ENCODE measurements at places on chromosomes 4 and X. TPM values are rescaled to one million over a fixed set of nuclear protein-coding genes. Genes with fewer than 3 reads are reported as not detected.

GRCh38 chr4:62275470-62275869 is 1075.3 kb downstream of the ADGRL3 start:
- DNase-seq: no peak
- H3K4me1 ChIP-seq: no peaks in the 10 kb centered on the region
- H3K4me3 ChIP-seq: no peak overlapping the region
- no peaks in the 10 kb centered on the region for H3K27me3 ChIP-seq

- H3K4me3 ChIP-seq: no peak overlapping the region
- peak; percentile 24 for DNase-seq
- no peak overlapping the region for H3K27ac ChIP-seq
- H3K36me3 ChIP-seq: no peaks in the 10 kb centered on the region
- H3K4me1 ChIP-seq: no peaks in the 10 kb centered on the region
These were observed 108.3 kb downstream of the DCTD start for GRCh38 chr4:182808673-182809416.

DNA sequence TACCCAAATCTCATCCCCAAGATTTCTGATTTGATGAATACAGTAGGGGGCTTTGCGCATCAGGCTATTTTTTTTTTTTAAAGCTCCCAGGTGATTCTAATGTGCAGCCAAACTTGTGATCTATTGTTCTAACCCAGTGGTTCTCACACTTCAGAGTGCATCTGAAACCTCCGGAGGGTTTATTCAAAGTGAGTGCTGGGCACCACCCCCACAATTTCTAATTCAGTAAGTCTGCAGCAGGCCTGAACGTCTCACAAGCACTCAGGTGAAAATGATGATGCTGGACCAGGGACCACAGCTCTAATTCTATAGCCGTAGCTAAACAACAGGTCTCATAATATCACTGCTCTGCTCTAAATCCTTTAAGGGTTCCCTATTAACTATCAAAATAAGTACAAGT is 211.4 kb downstream of the FMR1NB start:
- DNase-seq: no peak
- H3K4me3 ChIP-seq: no peak overlapping the region
- H3K36me3 ChIP-seq: no peaks in the 10 kb centered on the region
- H3K27ac ChIP-seq: no peak overlapping the region

- no peaks in the 10 kb centered on the region for H3K36me3 ChIP-seq
- H3K4me3 ChIP-seq: no peak overlapping the region
- no peaks in the 10 kb centered on the region for H3K4me1 ChIP-seq
- peak; percentile 89 for DNase-seq
These were observed 205.6 kb upstream of the S100G start for GRCh38 chrX:16444353-16444752.

- no peaks in the 10 kb centered on the region for H3K4me1 ChIP-seq
- no peaks in the 10 kb centered on the region for H3K36me3 ChIP-seq
- DNase-seq: no peak
- no peaks in the 10 kb centered on the region for H3K27me3 ChIP-seq
- no peak overlapping the region for H3K4me3 ChIP-seq
These were observed 225.2 kb upstream of the DKK2 start for GRCh38 chr4:107261241-107261874.

Gene DIPK2B
- polyA plus RNA-seq: not detected

DNA sequence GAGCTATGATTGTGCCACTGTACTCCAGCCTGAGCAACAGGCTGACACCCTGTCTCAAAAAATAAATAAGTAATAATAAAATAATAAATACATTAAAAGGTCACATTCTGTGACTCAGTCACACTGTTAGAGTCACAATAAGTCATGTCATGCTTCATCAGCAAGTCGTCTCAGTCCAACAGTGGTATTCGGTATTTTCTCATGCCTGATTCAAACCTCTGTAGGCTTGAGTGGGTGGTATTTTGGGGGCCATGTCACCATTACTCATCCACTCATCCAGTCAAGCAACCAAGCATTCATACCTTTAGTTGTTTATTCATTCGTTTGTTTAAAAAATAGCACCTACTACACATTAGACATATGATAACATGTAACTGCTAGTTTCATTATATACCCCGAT is 46.9 kb downstream of the SUPT20HL2 start:
- H3K36me3 ChIP-seq: no peaks in the 10 kb centered on the region
- no peaks in the 10 kb centered on the region for H3K27me3 ChIP-seq
- no peak overlapping the region for H3K27ac ChIP-seq
- no peak overlapping the region for H3K4me3 ChIP-seq

GRCh38 chrX:23008431-23009099 is 8.8 kb downstream of the DDX53 start:
- no peak overlapping the region for H3K27ac ChIP-seq
- DNase-seq: peak; percentile 39
- H3K4me1 ChIP-seq: no peaks in the 10 kb centered on the region
- no peaks in the 10 kb centered on the region for H3K27me3 ChIP-seq
- H3K36me3 ChIP-seq: no peaks in the 10 kb centered on the region

Gene HSD17B10
- polyA plus RNA-seq: 125 TPM

- H3K27ac ChIP-seq: peak overlapping the region; percentile 77
- peaks cover 21% of the 10 kb centered on the region for H3K4me1 ChIP-seq
- no peak for DNase-seq
- no peaks in the 10 kb centered on the region for H3K36me3 ChIP-seq
- no peaks in the 10 kb centered on the region for H3K27me3 ChIP-seq
- H3K4me3 ChIP-seq: no peak overlapping the region
These were observed 13.0 kb downstream of the FGD1 start for GRCh38 chrX:54482839-54483593.

Data from IMR-90 (cell line).